ENCODE measurements at places on chromosomes 12 and 14. TPM values are rescaled to one million over a fixed set of nuclear protein-coding genes. Genes with fewer than 3 reads are reported as not detected.

Gene KRT2
- polyA plus RNA-seq, result not detected

Gene SIX6
- not detected for polyA plus RNA-seq

Gene MMP19
- polyA plus RNA-seq, result 1.4 TPM

Gene ZNF385A
- polyA plus RNA-seq, result 13.4 TPM

Gene LALBA
- polyA plus RNA-seq, result not detected

Gene TAC3
- 9.9 TPM for polyA plus RNA-seq

Gene TNS2
- 2.2 TPM for polyA plus RNA-seq

Gene P3H3
- 13.7 TPM for polyA plus RNA-seq

Gene NAB2
- polyA plus RNA-seq, result 14.7 TPM

Gene APOF
- not detected for polyA plus RNA-seq

Gene FERMT2
- polyA plus RNA-seq, result 75.2 TPM

Gene KRT5
- polyA plus RNA-seq, result not detected

Gene PDZRN4
- polyA plus RNA-seq, result 4.4 TPM

Gene OXA1L
- polyA plus RNA-seq, result 53.4 TPM

Gene TMEM179
- 8.6 TPM for polyA plus RNA-seq

Gene ANO2
- not detected for polyA plus RNA-seq

Gene STYK1
- 2.3 TPM for polyA plus RNA-seq

Gene PTPRB
- not detected for polyA plus RNA-seq

Gene CNIH1
- polyA plus RNA-seq, result 106 TPM

Gene NKX2-8
- polyA plus RNA-seq, result not detected

Gene GSKIP
- 27.5 TPM for polyA plus RNA-seq

Gene MTHFD1
- polyA plus RNA-seq, result 73.1 TPM

Gene GPX2
- 0.26 TPM for polyA plus RNA-seq

Gene SERPINA10
- polyA plus RNA-seq, result not detected

Data from cardiac muscle cell (in vitro differentiated cells and primary cell).